ENCODE measurements at places on chromosomes 12 and 14.

DNA sequence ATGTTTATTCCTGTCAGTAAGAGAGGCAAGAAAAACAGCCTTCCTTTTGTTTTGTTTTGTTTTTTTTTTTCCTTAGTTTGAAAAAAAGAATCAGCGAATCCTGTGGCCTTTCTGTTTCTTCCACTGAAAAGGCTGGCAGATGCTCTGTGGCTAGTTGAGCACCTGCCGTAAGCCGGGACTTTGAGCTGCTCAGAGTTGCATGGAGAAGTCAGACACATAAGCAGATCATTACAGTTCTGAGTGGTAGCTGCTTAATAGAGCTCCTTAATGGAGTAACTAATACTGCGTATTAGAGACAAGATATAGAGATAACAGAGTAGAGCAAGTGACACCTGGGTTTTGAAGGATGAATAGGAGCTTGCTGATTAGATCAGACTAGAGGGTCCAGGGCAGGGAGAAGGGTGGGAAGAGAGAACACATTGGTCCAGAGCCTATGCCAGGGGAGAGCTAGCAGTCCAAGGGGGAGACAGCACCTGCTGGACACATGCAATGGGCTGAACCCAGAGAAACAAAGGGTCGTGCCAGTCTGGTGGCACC, 129.4 kb downstream of the TSPAN9 start:
- DNase-seq = no peak

- DNase-seq = no peak
Measured at GRCh38 chr12:13342971-13343370, 146.4 kb downstream of the EMP1 start.

DNA sequence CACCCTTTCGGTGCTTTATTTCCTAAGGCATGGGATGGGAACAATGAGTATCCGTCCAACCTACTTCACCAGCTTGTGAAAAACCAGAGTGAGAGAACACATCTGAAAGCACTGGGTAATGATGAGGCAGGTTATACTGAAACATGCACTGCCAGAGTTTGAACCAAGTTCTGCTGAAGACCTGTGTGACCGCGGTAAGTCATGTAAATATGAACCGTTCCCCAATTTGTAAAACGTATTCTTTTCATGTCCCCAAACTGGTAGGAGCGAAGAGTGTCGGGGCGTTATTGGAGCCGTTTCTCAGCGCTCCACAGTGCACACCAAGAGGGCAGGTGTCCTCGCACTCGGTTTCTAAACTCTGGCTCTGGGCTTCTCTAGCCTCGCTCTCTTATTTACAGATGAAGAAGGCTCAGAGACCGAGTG, 788 bp upstream of the NGDN start:
- no peak for DNase-seq

- DNase-seq = no peak
Measured at GRCh38 chr12:7128681-7129286, at the start of gene RBP5. RBP5 (minus strand) TSS chr12:7128889; CDS start chr12:7128775, 114 bp downstream.

DNA sequence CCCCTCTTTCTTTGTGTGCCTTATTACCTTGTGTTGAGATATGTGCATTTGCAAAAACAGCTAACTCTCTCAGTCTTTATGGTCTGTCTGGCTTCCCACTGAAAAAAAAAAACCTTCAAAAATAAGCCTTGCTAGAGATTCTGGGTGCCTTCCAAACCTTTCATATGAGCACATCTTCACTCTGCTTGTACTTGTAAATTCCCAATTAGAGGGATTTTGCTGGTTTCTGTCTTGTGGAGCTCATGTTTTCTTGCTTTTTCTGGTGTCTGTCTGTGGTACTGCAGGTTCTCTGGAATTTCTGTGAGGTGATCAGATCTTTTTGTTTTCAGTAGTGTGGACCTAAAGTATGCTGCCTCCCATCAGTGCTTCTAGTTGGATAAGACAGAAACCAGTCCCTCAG, 100.1 kb downstream of the PIK3C2G start:
- no peak for DNase-seq

DNA sequence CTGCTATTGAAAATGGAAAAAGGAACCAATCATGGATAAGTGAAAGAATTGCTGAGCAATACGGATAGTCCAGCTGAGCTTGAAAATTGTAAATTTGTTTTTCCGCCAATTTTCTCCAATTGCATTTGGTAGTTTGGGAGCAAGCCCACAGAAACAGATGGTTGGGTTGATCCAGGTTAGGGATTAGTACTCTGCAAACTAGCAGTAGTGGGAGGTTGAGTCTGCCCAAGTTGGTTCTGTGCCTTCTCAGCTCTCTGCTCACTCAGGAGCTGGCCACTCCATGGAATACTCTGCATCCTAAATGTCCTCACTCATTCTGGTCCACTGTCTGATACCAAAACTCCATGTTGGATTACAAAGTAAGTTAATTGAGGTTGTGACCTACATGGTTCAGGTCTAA, 361.1 kb upstream of the ATP2B1 start:
- no peak for DNase-seq

DNA sequence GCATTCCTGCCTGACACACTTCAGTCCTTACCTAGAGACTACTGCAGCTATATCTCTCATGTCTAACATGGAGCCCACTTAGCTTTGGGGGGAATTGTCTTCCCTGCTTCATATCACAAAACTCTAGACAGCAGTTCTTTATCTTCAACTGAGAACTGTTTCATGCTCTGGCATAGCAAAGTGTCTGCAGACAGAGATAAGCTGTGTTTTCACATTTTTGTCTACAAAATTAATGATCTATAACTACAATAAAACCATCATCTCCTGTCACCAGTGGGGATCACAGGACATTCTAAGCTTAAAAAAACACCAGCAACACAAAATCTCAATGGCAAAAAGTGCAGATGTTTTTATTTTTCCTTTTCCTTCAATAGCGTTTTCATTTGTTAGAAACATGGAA, 137.1 kb upstream of the VRK1 start:
- DNase-seq = no peak

GRCh38 chr12:14410841-14411569, 45.5 kb downstream of the ATF7IP start:
- no peak for DNase-seq

Measured in memory B cell (primary cell).